Upper lobe of right lung (tissue), 1 donor: ENCODE measurements at places on chromosomes 1 and 21.

DNA sequence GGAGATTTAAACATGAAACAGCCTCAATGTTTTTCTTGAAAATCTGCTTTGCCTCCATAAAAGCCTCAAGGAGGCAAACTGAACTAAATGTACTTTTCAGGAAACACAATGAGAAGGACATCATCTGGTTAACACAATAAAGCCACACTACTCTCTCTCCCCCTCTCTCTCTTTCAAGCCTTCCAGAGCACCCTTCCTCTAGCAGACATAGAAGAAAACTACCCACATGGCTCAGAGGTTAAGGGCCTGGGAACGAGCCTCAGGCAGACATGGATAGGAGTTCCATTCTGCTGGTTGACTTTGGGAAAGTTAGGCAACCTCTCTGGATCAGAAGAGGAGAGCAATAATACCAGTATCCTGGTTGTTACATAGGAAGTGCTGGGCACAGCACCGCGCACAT, 42.9 kb downstream of the RUNX1 start:
- DNase-seq = no peak

GRCh38 chr1:110477041-110477440, 26.1 kb downstream of the PROK1 start:
- no peak for DNase-seq

DNA sequence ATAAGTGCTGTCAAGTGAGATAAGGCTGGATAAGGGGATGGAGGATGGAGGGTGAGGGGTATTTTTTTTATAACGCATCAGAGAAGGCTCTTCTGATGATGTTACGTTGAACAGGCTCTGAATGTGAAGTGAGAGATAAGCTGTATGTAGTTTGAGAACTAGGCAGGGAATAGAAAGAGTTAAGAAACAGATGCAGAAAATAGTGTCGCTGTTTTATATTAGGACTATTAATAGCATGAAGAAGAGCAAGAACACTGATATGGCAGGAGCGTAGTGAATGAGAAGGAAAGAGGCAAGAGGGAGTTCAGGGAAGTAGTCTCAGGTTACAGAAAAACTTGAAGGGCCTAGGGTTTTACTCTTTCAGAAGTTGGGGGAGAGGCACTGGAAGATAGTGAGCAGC, 59.8 kb downstream of the GPR88 start:
- DNase-seq = no peak

DNA sequence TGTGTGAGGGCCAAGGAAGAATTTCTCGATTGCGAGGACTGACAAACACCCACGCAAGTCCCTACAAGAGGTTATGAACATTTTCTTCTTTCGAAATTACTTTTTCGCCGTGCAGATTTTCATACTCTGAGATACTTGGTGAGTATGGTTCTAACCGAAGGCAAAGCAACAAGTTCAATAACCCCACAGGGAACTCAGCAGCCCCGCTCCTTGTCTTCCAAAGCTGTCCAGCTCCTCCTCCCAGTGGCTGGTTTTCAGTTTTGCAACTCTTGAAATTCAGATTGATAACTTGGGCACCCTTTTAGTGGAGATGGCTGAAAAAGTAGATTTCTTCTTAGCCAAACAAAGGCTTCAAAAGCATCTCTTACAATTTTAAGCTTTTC, 154.4 kb downstream of the SETD4 start:
- no peak for DNase-seq

- DNase-seq = no peak
Observed at GRCh38 chr1:19621274-19621950, 22.7 kb upstream of the NBL1 start.

DNA sequence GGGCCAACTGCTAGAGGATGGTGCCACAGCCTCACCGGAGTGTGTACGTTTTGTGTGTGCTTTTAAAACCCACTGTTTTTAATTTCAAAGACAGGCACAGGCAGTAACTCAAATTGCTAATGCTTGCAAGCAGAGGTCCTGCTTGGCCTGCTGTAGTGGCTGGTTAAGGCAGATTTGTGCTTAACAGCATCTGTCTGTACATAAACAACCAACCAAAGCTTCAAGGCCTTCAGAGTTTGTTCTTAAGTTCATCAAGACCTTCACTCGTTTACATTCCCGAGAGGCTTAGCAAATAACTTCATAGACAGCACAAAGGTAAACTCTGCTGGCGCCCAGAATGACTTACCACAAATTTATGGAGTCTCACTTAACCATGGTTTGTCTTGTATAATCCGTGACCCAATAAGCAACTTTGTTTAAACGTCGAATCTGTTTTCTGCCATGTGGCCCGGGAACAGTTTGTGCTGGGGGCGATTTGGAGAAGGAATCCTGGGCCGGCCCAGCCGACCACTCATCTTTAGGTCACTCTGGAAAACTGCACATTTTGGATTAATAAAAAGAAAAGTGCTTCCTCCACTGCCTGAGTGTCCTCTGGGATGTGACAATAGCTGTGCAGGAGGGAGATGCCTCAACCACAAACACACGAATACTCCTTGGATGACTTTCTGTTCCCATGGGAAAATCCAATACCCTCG, 58.1 kb downstream of the CAPZB start:
- no peak for DNase-seq

GRCh38 chr1:15739745-15740144, 2.6 kb upstream of the TMEM82 start:
- no peak for DNase-seq

DNA sequence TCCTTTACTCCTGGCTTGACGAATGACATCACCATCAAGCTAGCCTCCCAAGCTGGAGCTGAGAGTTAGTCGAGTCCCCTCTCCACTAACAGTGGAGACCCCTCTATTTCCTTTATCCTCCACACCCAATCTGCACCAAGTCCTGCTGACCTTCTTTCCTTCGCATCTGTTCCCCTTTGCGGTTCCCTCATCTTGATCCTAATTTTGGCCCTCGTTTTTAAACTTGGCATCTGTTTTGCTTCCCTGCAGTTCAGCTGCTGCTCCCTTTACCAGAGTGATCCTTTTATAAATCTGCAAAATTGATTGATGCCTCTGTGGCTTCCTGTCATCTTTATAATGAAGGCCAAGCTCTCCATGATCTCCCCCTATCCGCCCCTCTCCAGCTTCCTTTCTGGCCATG, 49.0 kb upstream of the TSPAN2 start:
- DNase-seq = no peak
